HCT116 (cell line): ENCODE measurements at places on chromosomes 7 and 10.
A peak's percentile ranks its signal among the peaks of the same experiment; 100 is the strongest.

GRCh38 chr7:4882169-4883032 lies 1.1 kb downstream of the RADIL start:
- DNase-seq, result no peak

DNA sequence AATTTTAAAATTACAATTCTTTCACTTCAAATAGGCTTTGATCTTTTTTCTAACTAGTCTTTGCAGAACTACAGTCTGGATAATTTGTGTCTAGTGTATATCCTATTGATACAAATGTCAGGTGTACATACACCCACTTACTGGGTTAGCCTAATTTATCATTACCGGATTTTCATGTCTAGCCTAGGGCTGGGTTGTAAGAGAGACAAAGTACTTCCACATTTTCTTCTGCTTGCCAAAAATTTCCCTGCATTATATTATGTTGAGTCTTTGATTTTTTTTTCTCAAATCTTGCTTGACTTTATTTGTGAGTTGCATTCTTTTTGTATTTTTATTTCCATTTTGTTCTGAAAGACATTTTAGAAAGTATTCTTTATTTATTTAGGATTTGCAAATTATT lies 284.8 kb upstream of the FZD8 start:
- DNase-seq, result no peak

- DNase-seq, result no peak
Measured at GRCh38 chr10:73263693-73264347, 11.4 kb upstream of the MRPS16 start.

DNA sequence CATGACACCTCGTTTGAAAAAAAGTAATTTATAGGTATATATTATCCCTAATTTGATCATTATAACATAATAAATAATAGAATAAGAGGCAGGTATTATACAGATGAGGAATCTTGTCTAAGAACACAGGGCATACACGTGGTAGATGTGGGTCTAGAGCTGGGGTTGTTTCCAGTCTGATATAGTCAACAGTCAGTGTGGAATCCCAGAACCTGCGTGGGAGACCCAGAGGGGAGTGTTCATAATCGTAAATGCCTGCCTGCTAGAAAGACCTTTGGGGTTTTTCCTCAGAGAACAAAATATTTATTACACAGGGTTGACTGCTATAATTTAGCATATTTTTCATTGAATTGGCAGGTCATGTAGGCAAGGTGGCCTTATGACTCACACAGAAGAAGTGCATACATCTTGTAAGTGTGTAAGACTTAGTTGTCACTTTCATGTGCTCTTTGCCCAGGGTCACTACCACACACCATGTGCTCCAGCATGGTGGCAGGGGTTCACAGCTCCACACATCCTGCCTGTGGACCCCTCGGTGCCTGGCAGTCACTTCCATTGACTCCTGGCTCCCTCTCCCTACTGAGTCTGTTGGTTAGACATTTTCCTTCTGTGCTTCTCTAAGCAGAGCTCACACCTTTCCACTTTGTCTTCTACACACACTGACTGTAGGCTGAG lies 94.9 kb upstream of the IKZF1 start:
- DNase-seq, result no peak

DNA sequence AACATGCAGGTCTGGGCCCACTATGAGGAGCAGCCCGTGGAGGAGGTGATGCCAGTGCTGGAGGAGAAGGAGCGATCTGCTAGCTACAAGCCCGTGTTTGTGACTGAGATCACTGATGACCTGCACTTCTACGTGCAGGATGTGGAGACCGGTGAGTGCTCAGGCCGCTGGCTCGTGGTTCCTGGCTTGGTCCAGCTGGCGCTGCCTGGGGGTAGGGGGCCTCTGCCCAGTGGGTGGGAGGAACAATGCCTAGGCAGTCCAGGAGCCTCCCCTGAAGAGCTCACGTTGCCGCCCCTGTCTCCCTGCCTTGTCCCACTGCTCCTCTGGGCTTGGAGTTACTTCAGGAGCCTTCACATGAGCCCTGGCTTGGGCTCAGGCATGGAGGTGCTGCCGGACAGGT lies 50.1 kb upstream of the LRRC4 start:
- DNase-seq, result no peak

DNA sequence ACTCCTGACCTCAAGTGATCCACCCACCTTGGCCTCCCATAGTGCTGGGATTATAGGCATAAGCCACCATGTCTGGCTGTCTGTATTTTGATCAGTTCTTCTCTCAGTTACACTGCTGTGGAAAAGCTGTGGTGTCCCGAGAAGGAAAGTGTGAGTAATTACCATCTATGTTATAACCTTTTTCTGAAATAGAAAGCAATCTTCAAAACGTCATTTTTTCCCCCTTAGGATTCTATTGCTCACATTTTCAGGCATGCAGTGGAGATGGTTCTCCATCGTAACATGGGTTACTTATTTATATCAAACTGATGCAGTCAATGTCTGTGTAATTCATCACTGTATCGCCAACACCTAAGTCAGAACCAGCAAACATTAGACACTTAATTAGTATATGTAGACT lies 103.5 kb upstream of the FAM3C start:
- DNase-seq, result no peak

- DNase-seq, result no peak
Measured at GRCh38 chr7:143477501-143478150, at the start of gene TAS2R41. TSS of gene TAS2R41 (plus strand) at chr7:143477873. CDS start at chr7:143477873, 0 bp downstream.

- no peak for DNase-seq
Measured at GRCh38 chr7:34135924-34136323, 230.6 kb downstream of the BMPER start.

DNA sequence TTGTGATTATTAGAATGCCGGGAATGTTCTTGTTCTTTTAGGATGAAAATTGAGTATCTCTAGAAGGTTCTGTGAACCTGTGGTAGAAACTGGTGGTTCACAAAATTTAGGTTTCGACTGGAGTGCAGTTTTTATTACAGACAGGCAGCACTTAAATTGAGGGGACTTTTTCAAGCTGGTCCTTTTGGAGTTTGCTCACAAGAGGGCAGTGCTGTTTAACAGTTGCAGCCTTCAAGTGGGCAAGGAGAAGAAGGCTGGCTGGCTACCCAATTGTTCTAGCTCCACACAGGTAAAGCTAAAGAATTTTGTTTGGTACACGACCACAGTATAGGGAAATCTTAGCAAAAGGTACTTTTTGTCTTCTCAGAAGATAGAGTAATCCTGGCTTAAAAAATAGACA lies 233.6 kb downstream of the SNX13 start:
- peak; percentile 65 for DNase-seq

- DNase-seq, result peak; percentile 28
Measured at GRCh38 chr10:18104223-18104872, 35.9 kb upstream of the CACNB2 start.

GRCh38 chr10:98258683-98259454 lies 9.1 kb downstream of the LOXL4 start:
- no peak for DNase-seq

DNA sequence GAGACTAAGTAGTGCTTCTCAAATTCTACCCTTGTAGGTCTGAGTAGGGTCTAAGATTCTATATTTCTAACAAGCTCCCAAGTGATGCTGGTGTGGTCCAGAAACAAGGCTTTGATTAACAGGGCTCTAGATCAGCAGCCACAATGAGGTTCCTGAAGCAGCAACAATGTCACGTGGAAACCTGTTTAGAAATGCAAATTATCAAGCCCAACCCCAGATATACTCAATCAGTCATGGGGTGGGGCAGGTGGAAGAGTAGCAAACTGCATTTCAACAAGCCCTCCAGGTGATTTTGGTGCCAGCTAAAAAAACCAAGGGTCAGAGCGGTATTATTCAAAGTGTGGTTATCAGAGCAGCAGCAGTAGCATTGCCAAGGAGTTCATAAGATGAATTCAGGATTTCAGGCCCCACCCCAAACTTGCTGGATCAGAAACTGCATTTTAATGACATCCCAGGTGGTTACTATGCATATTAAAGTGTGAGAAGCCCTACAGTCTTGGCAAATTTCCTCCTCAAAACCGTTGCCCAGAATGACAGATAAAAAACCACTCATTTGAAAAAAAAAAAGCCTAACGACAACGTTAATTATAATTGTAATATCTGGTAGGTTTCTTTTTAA lies 199.2 kb downstream of the AHR start:
- no peak for DNase-seq
